ENCODE measurements at places on chromosomes 5 and 9.

- peak; percentile 68 for DNase-seq
Observed at GRCh38 chr5:140632366-140633020, 482 bp downstream of the CD14 start.

GRCh38 chr9:134060546-134060945 lies 7.3 kb downstream of the BRD3 start:
- no peak for DNase-seq

- no peak for DNase-seq
Observed at GRCh38 chr5:20497356-20497755, 509.4 kb upstream of the CDH18 start.

DNA sequence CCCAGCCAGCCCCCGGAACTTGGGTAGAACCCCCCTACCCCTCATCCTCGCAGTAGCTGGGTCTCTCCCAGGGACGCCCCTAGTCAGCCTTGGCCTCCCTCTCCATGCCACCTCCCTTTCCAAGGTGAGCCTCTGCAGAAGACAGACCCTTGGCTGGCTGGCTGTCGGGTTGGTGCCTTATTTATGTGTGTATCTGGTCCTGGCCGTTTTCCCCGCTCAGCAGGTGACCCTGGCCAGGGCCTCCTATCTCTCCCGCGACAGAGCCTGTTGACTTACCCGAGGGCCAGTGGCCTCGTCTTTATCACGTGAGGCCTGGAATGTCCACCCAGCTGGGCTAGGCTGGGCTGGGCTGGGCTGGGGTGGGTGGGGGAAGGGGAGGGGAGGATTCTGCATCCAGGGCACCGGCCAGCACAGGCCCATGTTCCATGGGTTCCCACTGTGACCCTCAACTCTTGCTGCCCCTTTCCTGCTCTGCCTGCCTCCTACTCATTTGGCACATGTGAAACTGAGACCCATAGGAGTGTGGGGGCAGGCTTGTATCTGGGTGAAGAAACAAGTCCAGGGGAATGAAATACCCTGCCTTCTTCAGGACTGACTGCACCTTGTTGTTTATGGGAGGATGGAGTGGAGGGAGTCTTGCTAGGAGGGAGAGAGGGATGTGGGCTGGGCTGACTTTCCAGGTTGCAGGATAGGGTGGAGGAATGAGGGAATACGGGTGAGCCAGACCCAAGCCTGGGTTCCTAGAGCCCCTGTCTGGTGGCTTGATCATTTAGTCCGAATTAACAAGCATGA lies 3.1 kb downstream of the CXXC5 start:
- DNase-seq: peak; percentile 47

- DNase-seq: peak; percentile 51
Observed at GRCh38 chr5:107570805-107571531, 99.8 kb downstream of the EFNA5 start.

DNA sequence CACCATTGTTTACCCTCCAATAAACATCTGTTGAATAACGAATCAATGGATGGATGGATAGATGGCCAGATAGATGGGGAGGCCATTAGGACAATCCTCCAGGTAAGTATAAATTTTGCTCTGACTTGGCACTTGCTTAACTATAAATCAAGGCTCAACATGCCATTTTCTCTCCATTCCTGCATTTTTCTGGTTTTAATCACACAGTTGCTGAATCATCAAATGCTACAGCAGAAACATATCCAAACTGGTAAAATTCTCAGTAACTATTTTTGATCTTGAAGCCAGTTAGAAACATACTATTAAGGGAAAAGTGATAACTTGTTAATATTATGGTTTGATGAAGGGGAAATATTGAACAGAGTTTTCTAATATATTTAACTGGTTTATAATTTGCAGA lies 71.5 kb upstream of the MTAP start:
- no peak for DNase-seq

GRCh38 chr5:53262348-53262970 lies 152.9 kb upstream of the MOCS2 start:
- DNase-seq: no peak

- no peak for DNase-seq
Observed at GRCh38 chr5:24923400-24923799, 278.6 kb upstream of the CDH10 start.

DNA sequence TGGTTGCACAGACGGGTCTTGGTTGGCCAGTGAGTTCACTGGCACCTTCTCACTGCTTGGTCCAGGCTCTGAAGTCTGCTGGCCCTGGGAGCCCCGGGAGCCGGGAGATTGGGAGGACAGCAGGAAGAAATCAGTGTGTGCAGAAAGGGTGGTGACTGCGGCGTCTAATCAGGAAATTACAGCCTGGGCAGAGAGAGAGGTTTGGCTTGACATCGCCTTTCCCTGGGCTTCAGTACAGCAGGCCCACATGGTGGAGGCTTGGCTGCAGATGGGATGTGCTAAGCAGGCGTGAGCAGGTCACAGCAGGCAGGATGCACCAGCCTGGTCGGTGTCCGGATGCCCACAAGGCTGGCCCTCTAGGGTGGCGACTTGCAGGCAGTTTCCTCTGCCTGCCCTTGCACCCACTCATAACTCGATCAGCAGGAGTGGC lies 17.2 kb downstream of the PITX1 start:
- no peak for DNase-seq

GRCh38 chr5:135482381-135482933 lies 30.3 kb upstream of the TIFAB start:
- no peak for DNase-seq

- DNase-seq: no peak
Observed at GRCh38 chr9:17829064-17829463, 250.2 kb downstream of the SH3GL2 start.

- DNase-seq: no peak
Observed at GRCh38 chr5:151492729-151493128, 45.3 kb downstream of the SLC36A1 start.

- no peak for DNase-seq
Observed at GRCh38 chr9:36935768-36936497, 98.1 kb downstream of the PAX5 start.

GRCh38 chr5:35248843-35249780 lies 18.8 kb upstream of the PRLR start:
- DNase-seq: no peak

- no peak for DNase-seq
Observed at GRCh38 chr5:28707706-28708105, 1669.3 kb upstream of the CDH9 start.

- no peak for DNase-seq
Observed at GRCh38 chr5:51902512-51902911, 519.3 kb downstream of the ISL1 start.

DNA sequence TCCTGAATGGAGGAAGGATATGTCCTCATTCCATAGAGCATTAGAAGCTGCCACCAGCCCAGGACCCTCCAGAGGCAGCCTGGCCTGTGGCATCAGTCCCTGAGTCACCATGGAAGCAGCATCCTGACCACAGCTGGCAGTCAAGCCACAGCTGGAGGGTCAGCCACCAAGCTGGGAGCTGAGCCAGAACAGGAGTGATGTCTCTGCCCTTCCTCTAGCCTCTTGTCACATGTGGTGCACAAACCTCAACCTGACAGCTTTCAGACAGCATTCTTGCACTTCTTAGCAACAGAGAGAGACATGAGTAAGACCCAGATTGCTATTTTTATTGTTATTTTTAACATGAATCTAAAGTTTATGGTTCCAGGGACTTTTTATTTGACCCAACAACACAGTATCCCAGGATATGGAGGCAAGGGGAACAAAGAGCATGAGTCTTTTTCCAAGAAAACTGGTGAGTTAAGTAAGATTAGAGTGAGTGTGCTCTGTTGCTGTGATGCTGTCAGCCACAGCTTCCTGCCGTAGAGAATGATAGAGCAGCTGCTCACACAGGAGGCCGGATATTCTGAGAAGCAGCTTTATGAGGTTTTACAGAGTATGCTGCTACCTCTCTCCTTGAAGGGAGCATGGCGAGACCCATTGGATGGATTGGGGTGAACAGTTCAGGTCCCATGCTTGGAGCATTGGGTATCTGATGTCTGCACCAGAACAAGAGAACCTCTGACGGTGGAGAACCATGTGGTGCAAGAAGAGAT lies 13.0 kb upstream of the CYFIP2 start:
- DNase-seq: no peak

DNA sequence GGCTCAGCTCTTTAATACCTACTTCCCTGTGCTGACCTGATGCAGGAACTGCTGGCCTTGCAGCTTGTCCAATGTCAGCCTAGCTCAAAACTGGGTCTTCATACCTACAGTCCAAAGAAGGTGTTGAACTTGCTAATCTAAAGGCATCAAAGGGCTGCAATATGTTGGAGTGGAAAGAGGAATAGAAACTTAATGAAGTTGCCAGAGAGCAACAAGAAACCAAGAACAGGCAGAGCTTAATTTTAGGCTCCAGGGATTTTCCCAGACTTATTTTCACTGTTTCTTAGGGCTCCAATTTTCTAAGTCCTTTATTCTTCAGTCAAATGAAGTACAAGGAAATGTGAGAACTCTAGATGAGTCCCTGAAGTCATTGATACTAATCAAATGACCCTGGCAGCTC lies 17.6 kb upstream of the ERCC6L2 start:
- DNase-seq: no peak

DNA sequence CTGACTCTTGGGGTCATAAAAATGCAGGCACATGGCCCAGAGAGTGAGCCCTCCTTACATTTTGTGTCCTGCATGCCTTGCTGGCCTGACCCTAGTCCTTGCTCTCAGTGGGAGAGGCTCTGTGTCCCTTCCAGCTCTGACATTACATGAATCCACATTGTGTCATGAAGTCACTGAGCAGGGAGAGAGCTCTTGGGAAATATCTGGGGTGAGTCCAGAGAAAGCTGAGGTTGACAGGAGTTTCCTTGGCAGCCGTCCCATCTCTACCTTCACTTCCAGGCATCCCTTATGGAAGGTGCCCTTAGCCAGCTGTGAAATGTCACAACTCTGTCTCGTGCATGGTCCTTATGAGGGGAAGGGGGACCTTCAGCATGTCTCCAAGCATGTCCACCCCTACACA lies 41.0 kb downstream of the FAT2 start:
- no peak for DNase-seq

DNA sequence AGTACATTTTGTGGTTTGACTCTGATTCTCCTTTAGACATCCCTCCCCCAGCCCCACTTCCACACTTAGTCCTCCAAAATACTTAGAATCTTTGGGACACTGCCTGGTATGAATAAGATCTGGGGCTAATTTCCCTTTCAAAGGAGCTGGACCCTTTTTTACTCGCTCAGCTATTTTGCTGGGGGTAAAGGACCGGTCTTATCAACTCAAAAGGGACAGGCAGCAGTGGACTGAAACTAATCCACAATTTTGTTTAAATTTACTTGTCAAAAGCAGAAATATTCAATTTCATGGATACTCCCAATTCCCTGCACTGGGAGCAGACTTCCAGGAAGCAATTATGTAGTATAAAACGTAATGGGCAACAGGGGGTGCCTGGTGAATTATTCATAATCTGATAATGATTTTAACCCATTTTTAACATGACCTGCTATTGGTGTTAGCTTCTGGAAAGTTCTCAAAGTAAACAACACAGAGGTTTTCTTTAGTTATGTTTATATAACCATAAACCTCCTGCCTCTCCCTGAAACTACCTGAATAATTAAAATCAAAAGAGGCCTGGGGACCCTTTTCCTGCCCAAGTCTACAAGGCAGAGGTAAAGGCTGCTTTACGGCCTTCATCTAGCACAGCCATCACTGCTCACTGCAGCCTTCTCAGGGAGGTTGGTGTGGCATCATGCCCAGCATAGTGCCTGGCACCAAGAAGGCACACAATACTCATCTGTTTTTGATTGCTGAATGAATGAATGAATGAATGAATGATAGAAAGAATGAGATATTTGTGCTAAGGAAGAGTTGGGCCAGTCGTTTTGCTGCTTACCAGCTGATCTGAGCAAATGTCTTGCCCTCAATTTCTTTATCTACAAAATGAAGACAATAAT lies 44.2 kb upstream of the GNPDA1 start:
- no peak for DNase-seq

DNA sequence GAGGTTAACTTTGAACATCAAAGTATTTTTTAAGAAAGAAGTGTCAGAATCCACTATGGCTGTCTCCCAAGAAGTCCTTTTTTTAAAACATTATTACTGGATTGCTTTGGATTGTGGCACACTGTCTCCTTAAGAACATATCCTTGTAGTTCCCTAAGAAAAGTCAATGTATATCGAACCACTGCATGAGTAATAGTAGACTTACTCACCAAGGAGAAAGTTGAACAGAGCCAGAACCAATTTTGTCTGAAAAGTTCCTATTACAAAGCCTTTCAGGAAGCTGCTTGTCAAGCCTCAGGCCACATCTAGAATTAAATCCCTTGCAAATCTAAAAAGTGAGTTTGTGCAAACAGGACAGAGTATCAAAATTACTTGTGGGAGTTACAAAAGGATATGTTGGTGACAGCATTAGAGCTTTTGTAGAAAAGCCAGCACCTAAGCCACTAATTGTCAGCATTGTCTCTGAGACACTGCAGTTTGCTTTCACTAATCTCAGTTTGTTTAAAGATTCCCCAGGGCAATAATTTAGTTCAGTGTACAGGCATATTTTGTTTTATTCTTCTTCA lies 195.4 kb downstream of the MPDZ start:
- no peak for DNase-seq

DNA sequence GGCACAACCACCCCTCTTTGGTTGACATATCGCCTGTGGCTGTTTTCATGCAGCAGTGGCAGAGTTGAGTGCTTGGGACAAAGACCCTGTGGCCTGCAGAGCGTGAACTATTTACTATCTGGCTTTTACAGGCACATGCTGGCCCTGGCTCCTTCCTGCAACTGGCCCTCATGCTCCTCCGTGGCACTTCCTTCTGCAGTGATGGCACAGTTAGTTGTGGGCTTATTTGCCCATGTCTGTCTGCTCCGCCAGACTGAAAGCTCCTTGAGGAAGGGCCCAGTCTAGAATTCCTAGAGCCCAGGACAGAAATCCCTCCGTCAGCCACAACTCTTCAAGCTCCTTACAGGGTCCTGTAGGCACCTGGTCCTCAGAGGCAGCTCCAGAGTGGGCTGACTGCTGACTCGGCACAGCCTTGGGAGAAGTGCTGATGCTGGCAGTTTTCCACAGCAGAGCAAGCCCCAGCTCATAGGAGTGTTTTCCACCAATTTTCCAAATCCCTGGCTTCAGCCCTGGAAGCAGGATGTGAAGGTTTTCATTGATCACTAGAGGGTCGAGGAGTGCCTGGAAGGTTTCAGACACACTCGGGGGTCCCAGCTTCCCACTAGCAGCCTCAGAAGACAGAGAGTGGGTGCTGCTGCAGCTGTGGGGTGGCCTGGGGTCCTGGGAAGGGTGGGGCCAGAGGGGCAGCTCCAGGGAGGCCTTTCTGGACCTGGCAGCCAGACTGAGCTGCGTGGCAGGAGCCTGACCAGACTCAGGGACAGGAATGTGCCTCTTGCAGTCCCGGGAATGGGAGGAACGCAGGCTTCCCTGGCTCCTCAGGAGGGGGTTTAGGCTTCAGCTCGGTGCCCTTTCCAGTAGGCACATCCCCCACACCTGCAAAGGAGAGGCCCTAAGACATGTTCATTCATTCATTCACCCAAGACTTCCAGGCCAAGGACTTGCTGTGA lies 56.5 kb upstream of the ANGPTL2 start:
- no peak for DNase-seq

GRCh38 chr9:115209601-115210306 lies 91.8 kb upstream of the TNC start:
- DNase-seq: no peak

GRCh38 chr9:114501796-114502682 lies 3.2 kb downstream of the WHRN start:
- DNase-seq: no peak

- DNase-seq: no peak
Observed at GRCh38 chr5:79736528-79737514, 47.2 kb downstream of the CMYA5 start.

GRCh38 chr5:57696825-57697570 lies 214.4 kb upstream of the ACTBL2 start:
- DNase-seq: no peak

All from left colon (tissue), 2 donors.